ENCODE measurements at places on chromosomes 2 and 18.

DNA sequence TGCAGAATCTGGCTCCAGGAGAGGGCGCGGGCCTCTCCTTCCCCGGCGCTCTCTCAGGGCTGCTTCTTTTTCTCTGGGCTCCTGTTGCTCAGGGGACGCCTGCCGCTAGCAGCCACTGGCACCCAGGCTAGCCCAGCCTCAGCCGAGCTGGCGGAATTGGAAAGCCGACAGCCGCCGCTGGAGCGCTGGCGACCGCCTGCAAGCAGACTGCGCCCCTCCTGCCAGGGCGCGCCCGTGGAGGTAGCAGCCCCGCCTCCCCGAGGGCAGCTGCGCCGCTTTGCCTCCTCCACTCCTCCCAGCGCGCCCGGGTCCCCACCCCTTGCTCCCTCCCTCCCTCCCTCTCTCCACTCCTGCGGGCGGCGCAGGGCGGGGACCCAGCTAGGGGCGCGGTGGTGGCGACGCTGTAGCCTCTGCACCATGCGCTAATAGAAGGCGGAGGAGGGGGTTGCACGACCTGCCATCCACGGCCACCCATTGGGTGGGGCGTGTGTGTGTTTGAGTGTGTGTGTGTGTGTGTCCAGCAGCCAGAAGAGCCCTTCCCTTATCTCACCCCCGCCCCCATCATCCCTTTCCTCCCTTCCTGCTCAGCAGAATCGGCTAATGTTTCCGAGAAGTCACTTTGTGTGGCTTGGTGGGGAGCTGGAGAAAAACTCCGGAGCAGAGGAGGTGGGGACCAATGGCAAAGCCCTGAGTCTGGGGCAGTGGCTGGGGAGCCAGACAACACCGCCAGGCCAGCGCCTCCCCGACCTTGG lies at the start of gene SCN9A:
SCN9A (minus strand) TSS at position 209 of the 752 bp plus-strand sequence. CDS start 64,188 bp downstream, outside the sequence.
- DNase-seq = peak; percentile 43

DNA sequence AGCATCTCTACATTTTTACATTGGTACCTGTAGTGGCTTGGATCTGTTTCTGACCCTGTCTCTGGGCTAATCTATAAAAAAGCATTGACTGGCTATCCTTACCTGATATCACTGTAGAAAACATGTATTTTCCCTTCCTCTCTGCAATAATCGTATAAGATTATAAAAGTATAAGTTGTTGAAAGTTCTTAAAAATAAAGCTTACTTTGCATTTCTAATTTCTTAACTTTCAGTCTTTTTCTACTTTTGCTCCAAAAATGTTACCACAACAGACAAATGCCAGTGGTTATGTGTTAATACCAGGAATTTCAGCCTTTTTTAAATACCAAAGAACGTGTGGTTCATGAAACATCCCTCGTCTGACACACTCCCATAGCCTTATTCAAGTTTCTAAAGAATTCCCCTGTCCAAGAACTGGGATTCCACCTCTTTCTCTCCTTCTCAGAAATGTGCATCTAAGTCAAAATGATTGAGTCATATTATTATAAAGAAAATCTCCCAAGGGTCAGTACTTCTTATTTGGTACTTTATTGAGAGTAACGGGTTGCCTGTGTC lies 28.5 kb upstream of the ACKR3 start:
- DNase-seq = no peak

- no peak for DNase-seq
Observed at GRCh38 chr2:142880279-142880678, 2.8 kb downstream of the KYNU start.

GRCh38 chr2:96118698-96119388 lies 2.5 kb upstream of the ADRA2B start:
- no peak for DNase-seq

DNA sequence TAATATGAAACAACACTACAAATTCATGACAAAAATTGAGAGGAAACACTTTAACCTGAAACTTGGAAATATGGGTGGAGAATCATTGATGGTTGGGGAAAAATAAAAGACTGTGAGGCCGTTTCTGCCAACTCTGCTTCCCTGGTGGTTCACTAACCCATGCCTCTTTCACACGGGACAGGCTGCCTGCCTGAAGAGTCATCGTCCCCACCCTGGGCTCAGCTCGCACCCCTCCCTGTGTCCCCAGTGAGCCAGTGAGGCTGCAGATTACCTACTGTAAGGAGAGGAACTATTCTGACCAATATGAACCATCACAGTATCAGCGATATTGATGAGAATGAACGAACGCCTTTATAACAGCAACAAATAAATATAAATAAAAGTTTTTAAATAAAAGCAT lies 357.8 kb upstream of the CDH20 start:
- no peak for DNase-seq

GRCh38 chr2:17573085-17573803 lies 32.7 kb downstream of the VSNL1 start:
- no peak for DNase-seq

GRCh38 chr2:62550461-62550860 lies 44.5 kb upstream of the TMEM17 start:
- no peak for DNase-seq

DNA sequence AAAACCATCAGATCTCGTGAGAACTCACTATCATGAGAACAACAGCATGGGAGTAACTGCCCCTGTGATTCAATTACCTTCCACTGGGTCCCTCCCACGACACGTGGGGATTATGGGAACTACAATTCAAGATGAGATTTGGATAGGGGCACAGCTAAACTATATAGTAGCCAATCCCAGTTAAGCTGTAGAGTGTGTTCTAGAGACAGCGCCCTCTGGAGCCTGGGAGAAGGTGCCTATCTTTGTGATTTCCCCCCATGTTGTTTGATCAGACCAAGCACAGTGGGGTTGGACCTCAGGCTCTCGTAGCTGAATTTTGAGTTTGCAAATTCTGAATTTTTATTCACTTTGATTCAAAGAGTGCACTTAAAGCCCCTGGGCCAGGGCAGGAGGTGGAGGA lies 108.2 kb upstream of the TWIST2 start:
- no peak for DNase-seq

GRCh38 chr2:234670806-234671205 lies 173.9 kb upstream of the ARL4C start:
- no peak for DNase-seq

DNA sequence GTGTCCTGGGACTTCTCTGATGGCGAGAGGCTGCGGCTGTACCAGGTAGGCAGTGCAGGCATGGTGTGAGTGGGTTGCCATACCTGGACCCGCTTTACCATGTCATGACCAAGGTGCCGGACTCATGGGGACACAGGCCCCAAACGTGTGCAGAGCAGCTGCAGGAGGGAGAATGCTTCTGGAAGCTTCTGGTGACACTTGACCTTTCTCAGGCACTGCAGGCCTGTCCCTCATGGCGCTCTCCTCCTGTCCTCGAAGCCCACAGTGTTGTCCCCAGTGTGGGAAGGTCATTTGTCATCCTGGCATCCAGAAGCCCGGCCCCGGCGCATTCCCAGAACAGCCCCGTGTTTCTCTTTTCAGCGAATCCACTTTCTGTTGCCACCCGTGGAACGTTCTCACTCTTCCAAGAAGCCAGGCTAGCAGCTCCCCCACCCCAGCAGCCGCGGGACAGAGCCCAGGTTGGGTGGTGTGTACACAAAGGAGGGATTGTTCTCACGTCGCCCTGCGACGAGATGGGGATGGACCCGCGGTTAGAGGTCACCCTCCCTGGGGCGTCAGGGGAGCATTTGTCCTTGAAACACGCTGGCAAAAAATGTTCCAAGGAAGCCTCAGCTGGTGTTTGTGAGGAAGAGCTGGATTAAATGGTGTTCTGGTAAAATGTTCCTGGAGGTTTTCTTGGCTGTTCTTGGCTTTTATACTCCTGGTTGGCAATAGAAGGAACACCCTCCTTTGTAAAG lies 43.7 kb downstream of the SH3BP4 start:
- no peak for DNase-seq

- no peak for DNase-seq
Observed at GRCh38 chr2:85668009-85668856, at the start of gene SFTPB. Gene SFTPB, minus strand, starts transcription at chr2:85668199. Its CDS starts 16 bp downstream, at chr2:85668183.

- DNase-seq = no peak
Observed at GRCh38 chr18:65411061-65411460, 339.8 kb upstream of the CDH7 start.

Data from activated T-cell treated with anti-CD3 and anti-CD28 coated beads, Interleukin-2, amount 50 U/mL, for 72 hours (primary cell).